ENCODE measurements at places on chromosomes 4 and X.

DNA sequence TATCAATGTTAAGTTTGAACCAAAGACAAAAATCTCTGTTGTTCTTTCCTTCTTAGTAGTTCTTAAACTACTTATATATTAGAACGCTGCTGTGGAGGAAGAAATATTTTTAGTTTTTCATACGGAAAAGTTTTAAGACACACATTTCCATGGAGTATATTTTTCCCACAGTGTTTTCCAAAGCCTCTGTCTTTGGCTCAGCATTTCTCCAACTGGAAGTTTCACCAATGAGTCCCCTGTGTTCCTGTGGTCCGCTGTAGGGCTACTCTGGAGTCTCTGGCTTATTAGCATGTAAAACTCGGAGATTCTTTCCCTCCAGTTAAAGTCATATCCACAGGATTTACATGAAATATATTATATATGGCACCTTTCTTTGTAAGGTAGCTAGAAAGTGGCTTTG, 249.0 kb downstream of the CBR4 start:
- no peak overlapping the region for H3K4me3 ChIP-seq
- H3K27ac ChIP-seq = no peak overlapping the region
- no peak for DNase-seq
- no peaks in the 10 kb centered on the region for H3K36me3 ChIP-seq

GRCh38 chr4:33709247-33709646, 2535.1 kb downstream of the ARAP2 start:
- no peaks in the 10 kb centered on the region for H3K4me1 ChIP-seq
- H3K4me3 ChIP-seq = no peak overlapping the region
- no peak for DNase-seq
- H3K27ac ChIP-seq = no peak overlapping the region
- no peaks in the 10 kb centered on the region for H3K27me3 ChIP-seq

- H3K4me3 ChIP-seq = no peak overlapping the region
- H3K4me1 ChIP-seq = no peaks in the 10 kb centered on the region
- H3K36me3 ChIP-seq = no peaks in the 10 kb centered on the region
- H3K27me3 ChIP-seq = no peaks in the 10 kb centered on the region
- DNase-seq = no peak
These were observed 74.9 kb downstream of the GLUD2 start for GRCh38 chrX:121122332-121122731.

DNA sequence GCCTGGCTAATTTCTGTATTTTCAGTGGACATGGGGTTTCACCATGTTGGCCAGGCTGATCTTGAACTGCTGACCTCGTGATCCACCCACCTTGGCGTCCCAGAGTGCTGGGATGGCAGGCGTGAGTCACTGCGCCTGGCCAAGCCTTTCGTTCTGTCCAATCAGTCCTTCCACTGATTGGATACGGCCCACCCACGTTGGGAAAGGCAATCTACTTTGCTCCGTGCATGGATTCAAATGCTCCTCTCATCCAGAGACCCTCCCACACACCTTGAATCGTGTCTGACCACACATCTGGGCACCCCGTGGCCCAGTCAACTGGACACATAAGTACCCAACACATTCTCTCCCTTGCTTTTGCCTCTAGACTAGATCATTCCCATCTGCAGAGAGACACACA, 74.9 kb downstream of the CRLF2 start:
- DNase-seq = no peak
- H3K27me3 ChIP-seq = peaks cover 2% of the 10 kb centered on the region
- H3K27ac ChIP-seq = no peak overlapping the region
- no peak overlapping the region for H3K4me3 ChIP-seq
- no peaks in the 10 kb centered on the region for H3K36me3 ChIP-seq

GRCh38 chr4:182628544-182628943, 288.6 kb downstream of the DCTD start:
- DNase-seq = no peak
- H3K36me3 ChIP-seq = no peaks in the 10 kb centered on the region
- H3K27me3 ChIP-seq = no peaks in the 10 kb centered on the region
- no peak overlapping the region for H3K27ac ChIP-seq
- H3K4me1 ChIP-seq = no peaks in the 10 kb centered on the region
- no peak overlapping the region for H3K4me3 ChIP-seq

DNA sequence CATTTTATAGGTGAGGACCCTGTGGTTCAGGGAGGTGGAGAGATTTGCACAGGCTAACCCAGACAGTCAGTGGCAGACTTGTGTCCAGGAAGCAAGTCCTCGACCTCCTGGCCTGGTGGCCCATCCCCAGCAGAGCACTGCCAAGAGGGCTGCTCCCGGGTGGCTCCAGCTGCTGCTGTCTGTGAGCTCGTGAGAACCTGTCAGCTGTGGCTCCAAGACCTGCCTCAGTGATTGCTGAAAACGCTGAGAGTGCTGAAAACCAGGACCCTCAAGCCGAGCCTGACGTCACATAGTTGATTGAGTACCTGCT, 74.2 kb downstream of the RTL9 start:
- no peak overlapping the region for H3K27ac ChIP-seq
- H3K4me3 ChIP-seq = no peak overlapping the region
- no peaks in the 10 kb centered on the region for H3K4me1 ChIP-seq
- no peaks in the 10 kb centered on the region for H3K36me3 ChIP-seq
- no peaks in the 10 kb centered on the region for H3K27me3 ChIP-seq

DNA sequence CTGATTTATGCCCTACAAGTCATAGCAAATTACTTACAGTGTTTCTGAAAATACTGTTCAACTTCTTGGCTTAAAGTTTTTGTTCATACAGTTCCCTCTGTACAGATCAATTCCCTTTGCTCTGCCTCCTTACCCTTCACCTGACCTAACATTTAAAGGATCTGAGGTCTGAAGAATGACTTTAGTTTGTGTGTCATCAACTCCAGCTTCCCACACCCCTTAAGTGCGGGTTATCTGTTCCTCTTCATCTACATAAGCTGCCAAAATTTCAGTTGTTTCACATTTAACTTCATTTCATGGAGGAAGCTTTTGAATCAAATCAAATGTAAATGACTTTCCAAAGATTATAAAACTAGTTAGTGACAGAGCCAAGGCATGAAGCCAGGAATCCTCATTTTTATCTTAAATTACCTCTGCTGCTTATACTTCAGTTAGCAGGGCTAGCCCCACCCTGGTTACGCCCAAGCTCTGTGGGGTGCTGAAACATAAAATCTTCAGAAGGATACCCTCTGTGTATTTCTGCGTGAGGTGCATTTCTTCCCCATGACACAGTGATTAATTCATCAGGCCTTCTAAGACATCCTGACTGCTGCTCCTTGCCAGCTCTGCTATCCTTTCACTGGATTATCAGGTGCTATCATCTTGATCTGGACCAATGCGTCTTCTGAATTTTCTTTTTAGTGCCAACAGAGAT, 16.5 kb downstream of the CXCL1 start:
- no peaks in the 10 kb centered on the region for H3K36me3 ChIP-seq
- no peaks in the 10 kb centered on the region for H3K27me3 ChIP-seq
- H3K27ac ChIP-seq = no peak overlapping the region
- no peak overlapping the region for H3K4me3 ChIP-seq
- no peaks in the 10 kb centered on the region for H3K4me1 ChIP-seq

- H3K36me3 ChIP-seq = no peaks in the 10 kb centered on the region
- H3K4me1 ChIP-seq = peaks cover 10% of the 10 kb centered on the region
- no peaks in the 10 kb centered on the region for H3K27me3 ChIP-seq
- no peak overlapping the region for H3K27ac ChIP-seq
- DNase-seq = no peak
These were observed 672 bp downstream of the TCEAL3 start for GRCh38 chrX:103608306-103608963.

DNA sequence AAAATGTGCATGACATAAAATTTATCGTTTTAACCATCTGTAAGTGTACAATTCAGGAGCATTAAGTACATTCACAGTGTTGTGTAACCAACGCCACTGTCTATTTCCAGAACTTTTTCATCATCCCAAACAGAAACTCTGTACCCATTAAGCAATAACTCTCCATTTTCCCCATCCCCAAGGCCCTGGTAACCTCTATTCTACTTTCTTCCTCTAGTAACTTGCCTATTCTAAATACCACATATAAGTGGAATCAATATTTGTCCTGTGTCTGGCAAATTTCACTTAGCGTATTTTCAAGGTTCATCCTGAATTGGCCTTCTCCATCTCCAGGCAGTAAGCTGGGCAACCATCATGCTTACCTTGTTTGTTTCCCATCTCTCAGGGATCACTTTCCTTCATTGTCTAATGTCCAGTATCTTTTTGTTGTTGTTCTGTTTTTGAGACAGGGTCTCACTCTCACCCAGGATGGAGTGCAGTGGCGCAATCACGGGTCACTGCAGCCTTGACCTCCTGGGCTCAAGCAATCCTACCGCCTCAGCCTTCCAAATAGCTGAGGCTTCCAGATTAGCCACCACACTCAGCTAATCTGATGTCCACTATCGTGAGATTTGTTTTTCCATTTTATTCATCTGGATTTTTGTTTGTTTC, 17.7 kb upstream of the GRIPAP1 start:
- no peaks in the 10 kb centered on the region for H3K4me1 ChIP-seq
- no peaks in the 10 kb centered on the region for H3K36me3 ChIP-seq
- no peak overlapping the region for H3K4me3 ChIP-seq
- no peak for DNase-seq

DNA sequence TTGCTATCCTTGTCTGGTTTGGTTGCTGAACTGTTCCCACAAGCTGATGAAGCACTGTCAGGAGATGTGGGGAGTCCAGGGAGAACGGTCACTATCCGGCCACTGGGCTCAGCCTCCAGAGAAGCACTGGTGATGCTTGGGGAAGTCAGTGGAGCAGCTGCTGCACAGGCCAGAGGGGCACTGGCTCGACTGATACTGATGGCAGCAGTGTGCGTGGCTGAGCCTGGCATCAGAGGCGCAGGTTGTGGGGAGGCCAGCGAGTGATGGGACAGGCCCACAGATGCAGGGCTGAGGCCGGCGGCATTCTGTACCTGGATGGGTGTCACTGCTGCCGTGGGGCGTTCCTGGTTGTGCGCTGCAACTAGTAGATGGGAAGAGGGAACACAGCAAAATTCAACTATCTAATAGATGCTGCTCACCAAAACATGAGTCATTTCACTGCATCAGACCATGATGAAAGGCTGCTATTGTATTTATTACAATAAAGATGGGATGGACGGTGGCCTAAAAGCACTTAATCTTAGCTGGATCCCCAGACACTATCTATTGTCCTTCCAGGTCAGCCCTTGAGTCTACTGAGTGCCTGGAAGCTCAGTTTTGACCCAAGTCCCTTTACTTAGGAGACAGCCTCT, 106.3 kb upstream of the CBR4 start:
- no peaks in the 10 kb centered on the region for H3K36me3 ChIP-seq
- no peaks in the 10 kb centered on the region for H3K27me3 ChIP-seq
- no peak for DNase-seq
- no peaks in the 10 kb centered on the region for H3K4me1 ChIP-seq
- H3K4me3 ChIP-seq = no peak overlapping the region

GRCh38 chr4:121064482-121064881, 7.9 kb downstream of the NDNF start:
- H3K4me1 ChIP-seq = no peaks in the 10 kb centered on the region
- no peak overlapping the region for H3K27ac ChIP-seq
- no peaks in the 10 kb centered on the region for H3K36me3 ChIP-seq

- no peaks in the 10 kb centered on the region for H3K27me3 ChIP-seq
- no peak for DNase-seq
- no peak overlapping the region for H3K4me3 ChIP-seq
- H3K4me1 ChIP-seq = peaks cover 5% of the 10 kb centered on the region
- no peaks in the 10 kb centered on the region for H3K36me3 ChIP-seq
These were observed 62.5 kb downstream of the RGS12 start for GRCh38 chr4:3355266-3355748.

GRCh38 chrX:129958814-129959492, 23.5 kb upstream of the BCORL1 start:
- H3K27me3 ChIP-seq = no peaks in the 10 kb centered on the region
- no peak for DNase-seq
- H3K27ac ChIP-seq = no peak overlapping the region
- H3K4me1 ChIP-seq = peaks cover 33% of the 10 kb centered on the region

DNA sequence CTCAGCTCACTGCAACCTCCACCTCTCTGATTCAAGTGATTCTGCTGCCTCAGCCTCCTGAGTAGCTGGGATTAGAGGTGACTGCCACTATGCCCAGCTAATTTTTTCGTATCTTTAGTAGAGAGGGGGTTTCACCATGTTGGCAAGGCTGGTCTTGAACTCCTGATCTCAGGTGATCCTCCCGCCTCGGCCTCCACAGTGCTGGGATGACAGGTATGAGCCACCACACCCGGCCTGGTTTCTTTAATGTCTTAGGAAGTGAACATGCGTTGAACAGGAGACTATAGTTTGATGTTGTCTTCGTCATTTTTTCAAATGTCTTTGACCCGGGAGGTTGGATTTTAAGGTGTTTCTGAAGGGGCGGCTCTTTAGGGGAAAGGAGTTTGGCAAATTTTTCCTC, 91.0 kb downstream of the DHRSX start:
- no peak overlapping the region for H3K27ac ChIP-seq
- no peaks in the 10 kb centered on the region for H3K27me3 ChIP-seq
- H3K36me3 ChIP-seq = peaks cover 5% of the 10 kb centered on the region
- H3K4me3 ChIP-seq = no peak overlapping the region
- H3K4me1 ChIP-seq = no peaks in the 10 kb centered on the region
- no peak for DNase-seq

- no peaks in the 10 kb centered on the region for H3K27me3 ChIP-seq
- no peak overlapping the region for H3K4me3 ChIP-seq
- no peak for DNase-seq
- H3K36me3 ChIP-seq = no peaks in the 10 kb centered on the region
- no peak overlapping the region for H3K27ac ChIP-seq
- H3K4me1 ChIP-seq = no peaks in the 10 kb centered on the region
These were observed 92.1 kb upstream of the SFRP2 start for GRCh38 chr4:153880983-153881382.

- no peaks in the 10 kb centered on the region for H3K4me1 ChIP-seq
- H3K27ac ChIP-seq = no peak overlapping the region
- no peaks in the 10 kb centered on the region for H3K27me3 ChIP-seq
- no peak overlapping the region for H3K4me3 ChIP-seq
- no peak for DNase-seq
- H3K36me3 ChIP-seq = no peaks in the 10 kb centered on the region
These were observed 291.3 kb upstream of the TRAM1L1 start for GRCh38 chr4:117376692-117377091.

GRCh38 chr4:8690216-8691150, 97.9 kb downstream of the CPZ start:
- H3K36me3 ChIP-seq = no peaks in the 10 kb centered on the region
- DNase-seq = no peak
- no peaks in the 10 kb centered on the region for H3K27me3 ChIP-seq
- H3K4me3 ChIP-seq = no peak overlapping the region
- H3K27ac ChIP-seq = no peak overlapping the region

All from CD4-positive, alpha-beta T cell (primary cell).